Activated T-cell treated with anti-CD3 and anti-CD28 coated beads for 1 hour (primary cell): ENCODE measurements at places on chromosomes 13 and 19.
A peak's percentile ranks its signal among the peaks of the same experiment; 100 is the strongest.

GRCh38 chr19:2360833-2361232 is 768 bp downstream of the TMPRSS9 start:
- DNase-seq = no peak

DNA sequence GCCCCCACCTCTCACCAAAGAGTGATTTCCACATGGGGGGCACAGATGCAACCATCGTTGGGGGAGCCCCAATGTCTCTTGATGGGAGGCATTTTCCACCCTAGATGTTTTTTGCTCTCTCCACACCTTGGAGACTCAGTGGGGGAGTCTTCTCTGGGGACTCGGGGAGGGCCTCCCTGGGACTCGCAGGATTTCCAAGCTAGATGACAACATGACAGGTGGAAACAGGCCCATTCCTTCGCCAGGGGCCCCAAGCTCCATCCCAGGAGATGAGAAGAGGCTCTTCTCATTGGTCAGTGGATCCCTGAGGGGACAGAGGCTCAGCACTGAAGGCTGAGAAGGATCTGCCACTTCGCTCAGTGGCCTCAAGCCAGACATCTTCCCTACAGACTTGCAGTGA is 12.7 kb upstream of the KIR2DL4 start:
- DNase-seq = no peak

DNA sequence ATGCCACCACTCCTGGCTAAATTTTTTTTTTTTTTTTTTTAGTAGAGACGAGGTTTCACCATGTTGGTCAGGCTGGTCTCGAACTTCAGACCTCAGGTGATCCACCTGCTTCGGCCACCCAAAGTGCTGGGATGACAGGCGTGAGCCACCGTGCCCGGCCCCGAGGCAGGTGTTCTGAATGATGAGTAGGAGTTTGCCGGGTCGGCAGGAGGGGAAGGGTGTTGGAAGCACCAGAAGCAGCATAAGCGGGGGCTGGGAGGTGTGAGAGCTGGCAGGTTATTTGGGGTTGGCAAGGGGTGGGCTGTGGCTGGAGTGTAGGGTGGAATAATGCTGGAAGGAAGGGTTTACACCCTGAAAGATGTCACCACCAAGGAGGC is 1.8 kb downstream of the SPPL2B start:
- DNase-seq = no peak

DNA sequence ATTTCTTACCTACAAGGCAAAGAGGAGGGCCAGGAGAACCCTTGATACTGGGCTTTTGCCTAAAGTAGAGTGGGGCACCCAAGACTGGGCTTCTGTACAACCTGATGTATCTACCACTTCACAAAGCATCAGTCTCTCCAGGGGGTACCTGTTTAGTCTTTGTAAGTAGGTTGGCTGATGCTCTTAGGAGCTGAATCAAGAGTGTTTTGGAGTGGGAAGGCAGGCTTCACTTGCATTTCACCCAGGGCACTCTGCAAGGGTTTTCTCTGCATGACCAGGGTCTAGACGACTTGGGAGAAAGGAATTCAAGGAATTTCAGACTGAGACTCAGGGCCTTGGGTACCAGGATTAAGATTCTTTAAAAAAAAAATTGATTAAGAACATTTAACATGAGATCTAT is 361.5 kb downstream of the RFC3 start:
- no peak for DNase-seq

- no peak for DNase-seq
Measured at GRCh38 chr13:35808846-35809245, 322.3 kb downstream of the DCLK1 start.

- no peak for DNase-seq
Measured at GRCh38 chr19:11639245-11639601, 41.9 kb downstream of the ZNF627 start.

GRCh38 chr19:3606690-3607289 is at the start of gene TBXA2R:
TSS of gene TBXA2R (minus strand) at chr19:3606875. CDS start at chr19:3600634, 6,241 bp downstream.
- peak; percentile 42 for DNase-seq

DNA sequence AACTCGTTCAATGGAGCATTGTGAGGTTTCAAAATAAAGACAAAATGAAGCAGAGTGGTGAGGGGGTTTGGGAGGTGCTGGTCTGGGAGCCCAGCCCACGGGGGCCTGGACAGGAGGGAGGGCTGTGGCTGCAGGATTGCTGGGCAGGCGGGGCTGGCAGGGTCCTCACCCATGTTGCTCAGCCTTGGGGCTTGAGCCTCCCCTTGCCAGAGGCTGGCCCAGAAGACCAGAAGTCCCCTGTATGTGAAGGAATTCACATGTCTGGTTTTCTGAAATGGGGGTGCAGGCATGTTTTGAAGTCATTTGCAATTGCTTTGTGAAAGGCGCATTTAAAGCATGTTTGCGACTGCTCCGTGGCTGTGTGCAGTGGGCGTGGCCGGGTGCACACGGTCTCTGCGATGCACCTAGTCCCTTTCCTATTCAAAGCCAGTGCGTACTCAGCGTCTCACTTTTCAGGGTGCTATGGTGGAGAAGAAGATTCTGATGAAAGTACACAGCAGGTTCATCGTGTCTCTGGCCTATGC is 2.3 kb downstream of the GRK1 start:
- DNase-seq = no peak

DNA sequence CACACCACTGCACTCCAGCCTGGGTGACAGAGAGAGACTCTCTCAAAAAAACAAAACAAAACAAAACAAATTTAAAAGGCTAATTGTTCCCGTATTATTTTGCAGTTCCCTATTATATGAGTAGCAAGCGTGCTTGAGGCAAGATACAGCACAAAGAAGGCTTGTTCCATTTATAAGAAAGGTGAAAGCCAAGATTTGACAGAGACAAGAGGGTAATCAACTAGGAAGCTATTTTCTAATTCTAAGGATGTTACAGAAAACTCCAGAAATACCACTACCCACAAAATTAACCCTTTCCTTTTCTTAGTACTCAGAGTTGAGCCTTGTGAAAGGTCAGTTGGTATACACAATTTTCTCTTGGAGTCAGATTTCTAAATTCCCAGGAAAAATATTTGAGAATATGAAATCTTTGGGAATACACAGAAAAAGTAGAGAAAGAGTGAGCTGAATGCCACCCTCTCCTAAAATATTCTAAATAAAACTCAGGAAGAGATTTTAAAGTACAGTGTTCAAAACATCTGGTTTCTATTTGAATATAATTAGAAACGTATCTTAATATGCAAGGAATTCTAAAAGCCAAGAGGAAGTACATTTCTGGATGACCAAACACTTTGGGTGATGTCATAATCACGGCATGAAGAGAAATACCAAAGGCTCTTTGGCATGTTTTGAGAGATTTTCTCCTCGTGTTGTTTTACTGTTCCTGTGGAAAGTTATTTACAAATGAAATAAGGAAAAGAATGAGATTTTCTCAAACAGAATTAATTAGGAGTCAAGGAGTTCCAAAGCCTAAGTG is 63.0 kb upstream of the FLT1 start:
- DNase-seq = no peak

DNA sequence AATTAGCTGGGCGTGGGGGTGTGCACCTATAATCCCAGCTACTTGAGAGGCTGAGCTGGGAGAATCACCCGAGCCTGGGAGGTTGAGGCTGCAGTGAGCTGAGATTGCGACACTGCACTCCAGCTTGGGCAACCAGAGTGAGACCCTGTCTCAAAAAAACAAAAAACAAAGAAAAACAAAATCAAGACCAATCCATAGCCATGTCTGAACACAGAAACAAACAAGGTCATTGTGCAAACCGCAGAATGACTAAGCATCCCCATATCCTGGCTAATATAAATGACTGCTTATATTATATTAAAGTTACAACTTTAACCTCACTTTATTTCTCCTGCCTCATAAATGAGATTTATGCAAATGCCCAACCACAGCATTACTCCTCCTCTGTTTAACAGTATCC is 2.3 kb upstream of the LYPD3 start:
- no peak for DNase-seq

GRCh38 chr19:28605501-28606268 is 607.3 kb downstream of the UQCRFS1 start:
- DNase-seq = no peak

DNA sequence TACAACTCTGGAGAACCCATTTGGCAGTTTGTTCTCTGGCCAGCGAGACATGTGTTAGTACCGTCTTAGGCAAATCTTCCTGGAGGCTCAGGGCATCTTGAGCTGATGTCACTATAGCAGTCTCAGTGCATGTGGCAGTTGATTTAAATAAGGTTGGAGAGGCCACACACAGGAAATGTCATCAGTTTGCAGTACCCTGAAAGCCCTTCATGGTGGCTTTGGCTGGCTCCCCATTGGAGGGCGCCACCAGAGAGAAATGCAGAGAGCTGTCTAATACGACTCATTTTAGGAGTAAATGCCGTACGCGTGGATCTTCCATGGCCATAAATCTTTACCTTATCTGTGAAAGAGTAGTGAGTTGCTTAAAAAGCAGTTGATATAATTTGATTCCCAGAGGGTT is 163.1 kb downstream of the STK24 start:
- DNase-seq = no peak

GRCh38 chr13:93991569-93991968 is 487.9 kb downstream of the DCT start:
- no peak for DNase-seq

DNA sequence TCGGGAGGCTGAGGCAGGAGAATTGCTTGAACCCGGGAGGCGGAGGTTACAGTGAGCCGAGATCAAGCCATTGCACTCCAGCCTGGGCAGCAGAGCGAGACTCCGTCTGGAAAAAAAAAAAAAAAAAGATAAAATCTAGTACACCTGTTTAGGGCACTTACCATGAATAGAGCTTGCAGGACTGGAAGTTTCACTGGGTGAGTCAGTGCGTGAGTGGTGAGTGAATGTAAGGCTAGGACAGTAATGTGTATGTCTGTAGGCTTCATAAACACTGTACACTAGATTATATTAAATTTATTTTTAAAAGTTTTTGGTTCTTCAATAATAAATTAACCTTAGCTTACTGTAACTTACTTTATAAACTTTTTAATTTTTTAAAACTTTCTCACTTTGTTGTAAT is 22.9 kb downstream of the PPP5C start:
- no peak for DNase-seq

- DNase-seq = no peak
Measured at GRCh38 chr13:99307247-99307646, at the start of gene GPR183. TSS of gene GPR183 (minus strand) at chr13:99307399. CDS start at chr13:99296145, 11,254 bp downstream.

- DNase-seq = peak; percentile 17
Measured at GRCh38 chr19:8988204-8988603, 22.0 kb downstream of the MUC16 start.

GRCh38 chr19:13839130-13839937 is 37.6 kb upstream of the NANOS3 start:
- peak; percentile 75 for DNase-seq

DNA sequence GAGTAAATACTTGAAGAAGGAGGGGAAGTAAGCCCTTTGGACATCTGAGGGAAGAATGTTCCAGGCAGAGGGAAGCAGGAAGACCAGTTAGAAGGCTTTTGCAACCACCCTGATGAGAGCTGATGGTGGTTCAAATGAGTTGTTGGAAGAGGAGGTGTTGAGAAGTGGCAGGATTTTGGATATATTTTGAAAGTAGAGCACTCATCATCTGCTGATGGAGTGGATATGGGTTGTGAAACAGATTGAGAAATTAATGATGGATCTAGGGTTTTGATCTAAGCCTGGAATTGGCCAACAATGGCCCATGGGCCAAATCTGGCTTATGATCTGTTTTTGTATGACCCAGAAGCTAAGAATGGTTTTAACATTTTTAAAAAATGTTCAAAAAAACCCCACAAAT is 230.7 kb downstream of the NDFIP2 start:
- DNase-seq = no peak

- no peak for DNase-seq
Measured at GRCh38 chr19:16628984-16629691, 1.1 kb upstream of the MED26 start.

GRCh38 chr13:74730556-74731331 is 596.5 kb upstream of the KLF12 start:
- DNase-seq = no peak

- no peak for DNase-seq
Measured at GRCh38 chr13:76783798-76784197, 102.4 kb downstream of the KCTD12 start.

DNA sequence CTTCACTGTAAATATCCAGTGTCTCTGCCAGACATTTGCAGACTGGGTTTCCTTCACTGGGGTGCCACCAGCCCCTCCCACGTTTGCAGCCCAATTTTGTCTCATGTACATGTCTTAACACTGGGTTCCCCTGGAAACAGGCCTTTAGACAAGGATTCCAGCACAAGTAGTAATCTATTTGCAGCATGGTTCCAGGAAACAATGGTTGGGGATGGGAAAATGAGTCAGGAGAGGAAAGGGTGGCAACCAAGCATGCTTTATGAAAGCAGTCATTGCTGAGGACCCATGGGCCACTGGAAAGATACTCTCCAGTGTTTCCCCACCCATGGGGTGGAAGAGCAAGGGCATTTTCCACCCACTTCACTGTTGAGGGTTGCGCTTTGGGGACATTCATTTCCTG is 53.6 kb upstream of the FARP1 start:
- no peak for DNase-seq

DNA sequence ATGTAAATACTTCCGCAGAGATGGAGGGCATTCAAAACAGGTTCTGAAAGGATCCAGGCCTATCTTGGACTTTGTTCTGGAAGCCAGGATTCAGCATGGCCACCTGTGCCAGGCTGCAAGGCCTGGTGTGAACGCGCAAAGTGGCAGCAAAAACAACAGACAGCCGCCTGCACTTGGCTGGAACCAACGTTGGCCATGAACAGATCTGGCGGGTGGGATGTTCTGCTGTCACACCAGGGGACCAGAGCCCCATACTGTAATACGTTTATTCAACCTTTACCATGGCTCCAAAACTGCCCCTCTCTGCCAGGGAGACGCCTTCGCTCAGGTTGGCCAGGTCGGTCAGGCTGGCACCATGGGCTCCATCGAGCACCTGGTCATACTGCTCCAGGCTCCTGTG is 69.7 kb downstream of the EPS15L1 start:
- no peak for DNase-seq

GRCh38 chr13:41059456-41060081 is 1.7 kb upstream of the WBP4 start:
- DNase-seq = no peak

DNA sequence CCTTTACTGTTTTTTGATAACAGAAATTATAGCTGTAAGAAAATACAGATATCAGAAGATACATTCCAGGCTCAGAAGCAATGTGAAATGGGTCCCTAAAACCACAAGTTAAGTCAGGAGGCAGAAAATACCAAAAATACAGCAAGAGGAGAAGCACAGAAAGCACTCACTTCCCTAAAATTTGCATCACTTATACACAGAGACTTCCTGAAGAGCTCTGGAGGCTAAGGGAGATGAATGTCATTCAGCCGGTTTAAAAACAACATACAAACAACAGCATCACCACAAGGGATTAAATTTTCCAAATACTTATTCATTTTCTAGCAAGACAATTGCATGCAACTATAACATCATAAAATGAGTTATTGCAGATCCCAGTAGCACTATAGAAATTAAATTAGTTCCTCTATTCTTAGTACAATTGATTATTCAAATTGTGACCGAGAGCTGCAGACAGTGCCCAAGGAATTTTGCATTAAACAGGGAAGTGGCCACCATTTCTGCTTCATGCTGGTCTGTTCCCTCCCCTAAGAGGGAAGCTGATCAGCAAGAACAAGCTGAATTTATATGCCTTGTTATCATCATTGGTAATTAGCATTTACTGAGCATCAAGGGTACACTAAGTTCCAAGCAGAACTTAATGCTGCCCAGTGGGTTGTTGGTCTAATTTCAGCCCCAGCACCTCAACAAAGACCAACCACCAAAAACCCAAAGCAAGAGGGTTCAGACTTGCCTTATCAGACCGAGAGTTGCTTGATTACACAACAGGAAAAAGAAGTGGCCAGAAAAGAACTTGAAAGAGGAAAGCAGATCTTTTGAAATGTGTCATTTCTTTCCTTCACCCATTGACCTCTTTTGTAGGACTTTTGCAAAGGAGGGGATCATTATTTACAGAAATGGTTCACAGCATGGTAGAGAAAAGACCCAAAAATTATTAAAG is 140.7 kb downstream of the KCTD12 start:
- DNase-seq = no peak

GRCh38 chr13:40940841-40941240 is 78.3 kb downstream of the ELF1 start:
- DNase-seq = no peak
